ENCODE measurements at places on chromosomes 6 and 20. TPM values are rescaled to one million over a fixed set of nuclear protein-coding genes. Genes with fewer than 3 reads are reported as not detected.

GRCh38 chr6:19009769-19010168 lies 622.6 kb downstream of the RNF144B start:
- DNase-seq = no peak

Gene ANKRD66
- not detected for total RNA-seq

Gene MROH8
- 2.1 TPM for total RNA-seq

- peak; percentile 32 for DNase-seq
Observed at GRCh38 chr6:160667639-160668481, 3.8 kb upstream of the LPA start.

DNA sequence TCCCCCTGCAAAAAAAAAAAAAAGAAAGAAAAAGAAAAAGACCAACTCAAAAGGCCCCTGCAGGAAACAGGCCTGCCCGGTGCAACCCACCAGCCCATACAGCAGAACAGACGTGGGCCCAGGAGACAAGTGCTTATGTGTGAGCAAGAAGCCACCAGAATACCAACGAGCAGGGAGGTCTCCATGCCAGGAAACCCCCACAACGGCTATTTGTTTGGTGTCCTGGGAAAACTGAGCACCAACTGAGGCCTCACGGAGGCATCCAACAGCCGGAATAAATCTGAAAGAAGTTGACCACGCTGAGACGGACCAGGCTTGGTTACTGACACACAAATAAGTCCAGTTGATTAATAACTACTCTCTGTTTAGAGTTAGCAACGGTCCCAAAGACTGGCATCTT lies 29.7 kb downstream of the PTPRT start:
- DNase-seq = no peak

Gene NAPB
- total RNA-seq = 20.1 TPM

DNA sequence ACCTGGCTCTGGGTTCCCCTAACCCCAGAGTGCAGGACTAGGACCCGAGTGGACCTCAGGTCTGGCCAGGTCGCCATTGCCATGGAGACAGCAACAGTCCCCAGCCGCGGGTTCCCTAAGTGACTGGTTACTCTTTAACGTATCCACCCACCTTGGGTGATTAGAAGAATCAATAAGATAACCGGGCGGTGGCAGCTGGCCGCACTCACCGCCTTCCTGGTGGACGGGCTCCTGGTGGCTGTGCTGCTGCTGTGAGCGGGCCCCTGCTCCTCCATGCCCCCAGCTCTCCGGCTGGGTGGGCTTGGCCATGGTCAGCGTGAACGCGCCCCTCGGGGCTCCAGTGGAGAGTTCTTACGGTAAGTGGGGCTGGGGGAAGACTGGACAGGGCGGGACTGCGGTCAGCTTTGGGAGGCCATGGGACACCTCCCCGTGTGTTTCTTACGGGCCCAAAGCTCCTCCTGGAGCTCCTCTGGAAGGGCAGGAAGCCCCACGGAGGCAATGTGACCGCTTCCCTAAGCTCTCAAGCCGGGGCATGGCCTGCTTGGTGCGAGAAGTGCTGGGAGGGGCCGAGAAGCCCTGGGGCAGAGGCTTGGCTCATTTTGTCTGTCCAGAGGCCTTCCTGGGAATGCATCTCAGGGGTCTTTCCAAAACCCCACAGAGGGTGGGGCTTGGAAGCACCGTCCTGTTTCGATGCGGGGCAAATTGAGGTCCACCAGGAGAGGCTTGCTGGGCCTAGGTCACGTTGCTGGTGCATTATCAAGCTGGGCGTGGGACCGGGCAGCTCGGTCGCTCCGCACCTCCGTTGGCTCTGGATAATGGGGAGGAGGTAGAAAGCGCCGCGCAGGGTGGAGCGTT lies at the start of gene HNF4A:
TSS of gene HNF4A (plus strand) at position 202 of the 855 bp plus-strand sequence. CDS start at position 308, 106 bp downstream.
- DNase-seq = no peak

All from adrenal gland (tissue), 19 donors.